ENCODE measurements at places on chromosomes 3 and 15. TPM values are rescaled to one million over a fixed set of nuclear protein-coding genes. Genes with fewer than 3 reads are reported as not detected.

DNA sequence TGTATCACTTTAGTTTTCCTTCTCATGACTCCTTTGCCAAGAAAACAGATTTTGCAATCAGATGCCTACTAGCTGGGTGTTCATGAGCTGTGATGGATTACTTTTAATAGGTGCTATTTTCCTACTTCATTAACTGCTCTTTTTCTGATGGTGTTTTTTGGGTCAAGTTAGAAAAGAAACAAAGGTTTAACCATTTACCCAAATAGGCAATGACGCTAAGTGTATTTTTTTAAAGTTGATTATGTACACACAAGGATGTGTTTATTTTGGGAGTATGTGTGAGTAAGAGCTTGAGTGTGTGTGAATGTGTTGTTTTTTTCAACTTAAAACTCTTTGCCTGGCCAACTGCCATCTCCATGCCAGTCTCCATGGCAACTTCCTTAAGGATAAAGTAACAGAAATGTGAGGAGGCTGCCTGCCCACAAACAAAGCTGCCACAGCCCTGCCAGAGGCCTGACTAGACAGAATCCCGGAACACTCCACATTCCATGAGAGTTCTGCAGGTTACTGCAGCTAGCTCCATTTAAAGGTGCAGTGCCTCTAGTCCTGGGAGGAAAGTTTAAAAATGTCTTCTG is 215.6 kb upstream of the RBMS3 start:
- no peaks in the 10 kb centered on the region for H3K27me3 ChIP-seq
- H3K36me3 ChIP-seq, result no peaks in the 10 kb centered on the region
- H3K4me1 ChIP-seq, result no peaks in the 10 kb centered on the region
- DNase-seq, result peak; percentile 89

DNA sequence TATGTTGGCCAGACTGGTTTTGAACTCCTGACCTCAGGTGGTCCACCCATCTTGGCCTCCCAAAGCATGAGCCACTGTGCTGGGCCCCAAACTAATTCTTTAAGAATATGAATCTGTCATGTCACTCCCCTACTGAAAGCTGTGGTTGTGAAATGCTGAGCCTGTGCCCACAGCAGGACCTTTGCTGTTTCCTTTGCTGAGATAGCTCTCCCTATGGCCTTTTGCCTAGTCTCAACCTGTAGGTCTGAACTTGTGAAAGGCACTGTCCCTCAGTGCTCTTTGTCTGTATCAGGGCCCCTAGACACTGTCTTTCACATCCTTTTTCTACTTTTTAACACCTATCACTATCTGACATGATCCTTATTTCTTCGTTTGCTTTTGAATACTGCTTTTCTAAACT is 62.7 kb upstream of the CCR4 start:
- H3K36me3 ChIP-seq, result no peaks in the 10 kb centered on the region
- no peak overlapping the region for H3K4me3 ChIP-seq
- no peak for DNase-seq
- peaks cover 4% of the 10 kb centered on the region for H3K27me3 ChIP-seq
- no peak overlapping the region for H3K27ac ChIP-seq
- peaks cover 11% of the 10 kb centered on the region for H3K4me1 ChIP-seq

DNA sequence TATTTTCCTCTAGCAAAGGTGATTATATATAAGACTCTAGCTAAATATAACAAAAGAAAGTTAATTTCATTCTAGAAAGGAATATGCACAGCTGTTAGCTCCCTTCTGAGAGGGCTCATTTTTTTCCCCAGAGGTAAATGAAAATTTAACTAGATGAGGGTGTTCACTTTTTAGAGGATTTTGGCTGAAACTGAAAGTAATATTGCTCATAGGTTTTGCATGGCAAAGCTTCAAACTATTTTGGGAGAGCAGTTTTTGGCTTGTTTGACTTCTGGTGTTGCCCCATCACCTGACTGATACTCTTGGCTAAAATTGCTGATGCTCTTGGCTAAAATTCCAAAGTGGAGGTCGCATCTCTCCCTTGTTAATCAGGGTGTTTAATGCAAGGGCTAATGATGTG is 311.9 kb downstream of the EDEM1 start:
- no peaks in the 10 kb centered on the region for H3K4me1 ChIP-seq
- H3K4me3 ChIP-seq, result no peak overlapping the region
- H3K27ac ChIP-seq, result no peak overlapping the region
- H3K36me3 ChIP-seq, result no peaks in the 10 kb centered on the region

Gene C2CD4A
- polyA plus RNA-seq, result 2.6 TPM

DNA sequence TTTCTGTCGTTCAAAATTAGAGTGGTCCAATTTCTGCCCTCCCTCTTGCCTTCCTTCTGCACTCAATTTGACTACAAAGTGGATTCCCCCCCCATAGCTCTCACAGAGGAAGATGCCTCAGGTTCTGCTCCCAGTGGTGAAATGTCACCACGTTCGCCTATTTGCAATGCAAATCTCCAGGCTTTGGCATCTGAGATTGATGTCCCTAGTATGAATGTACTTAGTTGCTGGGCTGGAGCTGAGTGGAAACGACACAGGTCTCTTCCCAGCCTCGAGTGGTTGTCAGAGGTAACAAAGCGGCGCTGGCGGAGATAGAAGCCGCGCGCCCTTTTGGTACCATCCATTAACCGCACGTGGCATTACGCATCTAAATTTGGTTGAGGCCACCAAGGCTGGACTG is 860.1 kb downstream of the MCTP2 start:
- H3K36me3 ChIP-seq, result no peaks in the 10 kb centered on the region
- no peaks in the 10 kb centered on the region for H3K27me3 ChIP-seq
- no peak overlapping the region for H3K4me3 ChIP-seq
- H3K4me1 ChIP-seq, result no peaks in the 10 kb centered on the region

Gene KBTBD13
- not detected for polyA plus RNA-seq

GRCh38 chr3:149717391-149718056 is 34.8 kb downstream of the COMMD2 start:
- peak overlapping the region; percentile 36 for H3K4me3 ChIP-seq
- no peak overlapping the region for H3K27ac ChIP-seq
- no peaks in the 10 kb centered on the region for H3K36me3 ChIP-seq

Gene ANKRD63
- polyA plus RNA-seq, result not detected

Gene SLC41A3
- polyA plus RNA-seq, result 18.0 TPM

Gene TMEM40
- polyA plus RNA-seq, result not detected

Gene SCG5
- 7.3 TPM for polyA plus RNA-seq

GRCh38 chr3:65401359-65402305 is 637.1 kb downstream of the MAGI1 start:
- peak; percentile 47 for DNase-seq
- H3K27me3 ChIP-seq, result no peaks in the 10 kb centered on the region
- H3K27ac ChIP-seq, result no peak overlapping the region

- peak; percentile 67 for DNase-seq
- no peak overlapping the region for H3K27ac ChIP-seq
- H3K4me3 ChIP-seq, result no peak overlapping the region
- no peaks in the 10 kb centered on the region for H3K36me3 ChIP-seq
- H3K4me1 ChIP-seq, result peaks cover 9% of the 10 kb centered on the region
Measured at GRCh38 chr15:74389241-74390048, 22.0 kb upstream of the CYP11A1 start.

DNA sequence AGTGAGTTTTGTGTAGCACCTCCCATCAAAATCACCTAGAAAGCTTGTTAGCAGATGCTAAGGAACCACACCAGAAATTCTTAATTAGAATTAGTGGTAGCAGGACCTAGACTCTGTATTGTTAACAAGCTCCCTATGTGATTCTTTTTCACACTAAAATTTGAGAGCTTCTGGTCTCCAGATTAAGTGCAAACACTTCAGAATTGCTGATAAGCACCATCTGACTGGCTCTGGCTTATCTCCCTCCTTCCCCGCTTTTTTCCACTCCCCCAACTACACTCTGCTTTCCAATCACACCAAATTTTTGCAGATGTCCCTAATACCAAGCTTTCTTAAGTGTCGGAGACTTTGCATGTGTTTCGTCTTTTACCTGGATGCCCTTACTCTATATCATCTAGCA is 410.1 kb upstream of the DPH6 start:
- no peaks in the 10 kb centered on the region for H3K27me3 ChIP-seq
- H3K27ac ChIP-seq, result no peak overlapping the region
- H3K36me3 ChIP-seq, result no peaks in the 10 kb centered on the region
- H3K4me1 ChIP-seq, result no peaks in the 10 kb centered on the region
- no peak for DNase-seq
- no peak overlapping the region for H3K4me3 ChIP-seq

DNA sequence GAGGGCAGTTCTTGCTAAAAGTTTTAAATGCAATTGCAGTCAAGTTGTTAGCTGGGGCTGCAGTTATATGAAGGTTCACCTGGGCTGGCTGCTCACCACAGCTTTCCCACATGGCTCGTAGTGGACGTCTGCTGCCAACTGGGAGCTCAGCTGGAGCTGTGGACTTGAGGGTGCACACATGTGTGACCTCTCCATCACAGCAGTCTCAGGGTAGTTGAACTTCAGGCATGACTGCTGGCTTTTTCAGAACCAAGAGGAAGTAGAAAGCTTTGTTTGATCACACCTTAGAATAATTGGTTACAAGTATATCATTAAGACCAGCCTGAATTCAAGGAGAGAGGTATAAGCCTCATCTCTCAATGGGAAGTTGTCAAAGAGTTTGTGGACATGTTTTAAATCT is 74.1 kb downstream of the CHL1 start:
- no peak overlapping the region for H3K27ac ChIP-seq
- DNase-seq, result no peak
- H3K4me3 ChIP-seq, result no peak overlapping the region
- no peaks in the 10 kb centered on the region for H3K27me3 ChIP-seq
- H3K36me3 ChIP-seq, result no peaks in the 10 kb centered on the region
- no peaks in the 10 kb centered on the region for H3K4me1 ChIP-seq

GRCh38 chr15:25439369-25439836 is 579 bp upstream of the UBE3A start:
- H3K4me1 ChIP-seq, result peaks cover 18% of the 10 kb centered on the region
- no peaks in the 10 kb centered on the region for H3K36me3 ChIP-seq
- H3K27ac ChIP-seq, result peak overlapping the region; percentile 99
- peak overlapping the region; percentile 98 for H3K4me3 ChIP-seq
- no peaks in the 10 kb centered on the region for H3K27me3 ChIP-seq

Gene UBA7
- polyA plus RNA-seq, result 56.2 TPM

DNA sequence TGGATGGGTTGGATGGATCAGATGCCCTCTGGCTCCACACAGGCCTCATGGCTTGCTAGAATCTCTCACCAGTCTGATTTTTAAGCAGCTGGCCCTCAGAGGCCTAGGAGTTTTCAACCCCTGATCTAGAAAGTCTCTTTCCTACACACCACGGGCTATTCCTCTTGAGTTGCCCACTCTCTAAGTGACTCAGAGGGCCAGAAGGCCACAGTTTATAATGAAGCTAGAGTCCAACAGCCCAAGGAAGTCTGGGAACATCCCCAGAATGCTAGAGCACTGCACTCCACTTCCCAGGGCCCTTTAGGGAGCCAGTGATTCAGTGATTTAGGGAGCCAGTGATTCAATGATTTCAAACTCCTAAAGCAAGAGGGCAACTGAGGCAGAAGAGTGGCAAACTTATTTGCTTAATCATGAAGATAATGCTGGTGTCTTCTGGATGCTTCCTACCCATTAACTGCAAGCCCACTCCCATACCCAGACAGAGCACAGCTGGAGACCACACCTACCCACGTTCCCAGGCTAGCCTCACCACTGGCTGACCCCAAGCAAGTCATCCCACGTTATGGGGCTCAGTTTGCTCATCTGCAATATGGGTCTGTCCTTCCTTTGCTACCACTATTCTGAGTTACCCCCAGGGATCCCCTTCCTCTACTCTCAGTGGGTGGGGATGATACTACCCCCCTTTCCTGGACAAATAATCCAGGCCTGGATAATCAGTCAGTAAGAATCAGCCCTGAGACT is 36.7 kb downstream of the ABTB1 start:
- DNase-seq, result no peak
- no peaks in the 10 kb centered on the region for H3K36me3 ChIP-seq
- H3K4me1 ChIP-seq, result peaks cover 35% of the 10 kb centered on the region
- H3K4me3 ChIP-seq, result no peak overlapping the region

Gene CEP63
- 12.8 TPM for polyA plus RNA-seq

Data from stomach (tissue), 19 donors.